T-helper 17 cell (primary cell): ENCODE measurements at places on chromosomes 7 and 10. TPM values are rescaled to one million over a fixed set of nuclear protein-coding genes. Genes with fewer than 3 reads are reported as not detected.

- no peaks in the 10 kb centered on the region for H3K4me1 ChIP-seq
- peaks cover 40% of the 10 kb centered on the region for H3K27me3 ChIP-seq
- no peak overlapping the region for H3K4me3 ChIP-seq
- no peak overlapping the region for H3K27ac ChIP-seq
Observed at GRCh38 chr7:94425546-94425945, 30.9 kb downstream of the COL1A2 start.

GRCh38 chr10:95834406-95834805, 73.4 kb upstream of the CC2D2B start:
- H3K4me3 ChIP-seq: no peak overlapping the region
- peaks cover 2% of the 10 kb centered on the region for H3K27me3 ChIP-seq
- H3K27ac ChIP-seq: peak overlapping the region; percentile 88

DNA sequence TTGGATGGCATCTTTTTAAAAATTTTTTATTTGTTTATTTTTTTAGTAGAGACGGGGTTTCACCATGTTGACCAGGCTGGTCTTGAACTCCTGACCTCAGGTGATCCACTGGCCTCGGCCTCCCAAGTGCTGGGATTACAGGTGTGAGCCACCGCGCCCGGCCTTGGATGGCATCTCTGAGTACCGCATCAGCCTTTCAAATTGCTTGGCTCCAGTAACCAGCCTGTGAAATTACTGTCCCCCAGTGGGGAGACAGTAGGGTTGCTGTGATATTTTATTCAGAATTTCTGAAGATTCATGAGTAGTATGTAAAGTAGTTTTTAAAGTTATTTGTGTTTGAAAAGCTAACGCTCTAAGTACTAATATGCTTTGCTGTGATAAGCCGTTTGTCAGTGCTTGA, 1.2 kb downstream of the NUB1 start:
- H3K27ac ChIP-seq: peak overlapping the region; percentile 77
- no peaks in the 10 kb centered on the region for H3K27me3 ChIP-seq
- peaks cover 2% of the 10 kb centered on the region for H3K36me3 ChIP-seq
- H3K4me3 ChIP-seq: peak overlapping the region; percentile 80

DNA sequence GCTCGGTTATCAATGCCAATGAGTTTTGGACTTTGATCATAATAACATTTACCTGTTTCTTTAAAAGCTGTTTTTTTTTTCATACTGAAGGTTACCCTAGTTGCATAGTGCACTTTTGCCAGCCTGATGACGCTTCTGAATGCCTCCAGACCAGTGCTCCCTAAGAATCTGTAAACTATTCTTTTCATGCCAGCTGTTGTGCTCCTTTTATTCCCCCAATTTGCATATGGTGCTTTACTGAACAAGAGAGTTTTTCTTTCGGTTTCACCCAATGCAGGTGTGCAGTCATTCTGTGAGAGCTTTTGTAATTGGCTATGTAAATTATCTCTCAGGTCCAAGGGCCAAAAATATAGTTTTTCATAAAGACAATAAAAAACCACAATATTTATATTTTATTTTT, 48.1 kb upstream of the GLCCI1 start:
- no peaks in the 10 kb centered on the region for H3K27me3 ChIP-seq
- H3K36me3 ChIP-seq: peaks cover 8% of the 10 kb centered on the region
- no peak for DNase-seq
- H3K27ac ChIP-seq: peak overlapping the region; percentile 81

DNA sequence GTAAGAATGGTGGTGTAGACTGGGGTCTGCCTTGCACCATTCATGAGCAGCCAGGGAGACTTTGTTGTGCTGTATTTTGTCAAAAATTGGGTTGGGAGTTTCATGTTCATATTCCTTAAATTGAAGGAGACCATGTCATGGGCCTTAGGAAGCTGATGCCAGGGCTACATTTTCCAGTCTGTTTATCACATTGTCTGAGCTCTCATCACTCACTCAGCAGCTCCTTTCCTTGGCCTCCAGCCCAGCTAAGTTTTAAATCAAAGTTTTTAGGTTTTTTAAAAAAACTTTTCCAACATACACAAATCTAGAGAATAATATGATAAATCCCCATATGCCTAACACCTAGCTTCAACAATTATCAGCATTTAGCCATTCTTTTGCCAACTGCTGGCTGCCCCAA, 12.6 kb upstream of the FAM13C start:
- no peak overlapping the region for H3K27ac ChIP-seq
- no peaks in the 10 kb centered on the region for H3K27me3 ChIP-seq
- DNase-seq: no peak
- no peaks in the 10 kb centered on the region for H3K4me1 ChIP-seq
- H3K36me3 ChIP-seq: no peaks in the 10 kb centered on the region
- no peak overlapping the region for H3K4me3 ChIP-seq

GRCh38 chr10:101464599-101464998, 110.6 kb downstream of the BTRC start:
- peaks cover 14% of the 10 kb centered on the region for H3K4me1 ChIP-seq
- H3K4me3 ChIP-seq: no peak overlapping the region
- no peak overlapping the region for H3K27ac ChIP-seq
- H3K27me3 ChIP-seq: no peaks in the 10 kb centered on the region
- no peaks in the 10 kb centered on the region for H3K36me3 ChIP-seq

DNA sequence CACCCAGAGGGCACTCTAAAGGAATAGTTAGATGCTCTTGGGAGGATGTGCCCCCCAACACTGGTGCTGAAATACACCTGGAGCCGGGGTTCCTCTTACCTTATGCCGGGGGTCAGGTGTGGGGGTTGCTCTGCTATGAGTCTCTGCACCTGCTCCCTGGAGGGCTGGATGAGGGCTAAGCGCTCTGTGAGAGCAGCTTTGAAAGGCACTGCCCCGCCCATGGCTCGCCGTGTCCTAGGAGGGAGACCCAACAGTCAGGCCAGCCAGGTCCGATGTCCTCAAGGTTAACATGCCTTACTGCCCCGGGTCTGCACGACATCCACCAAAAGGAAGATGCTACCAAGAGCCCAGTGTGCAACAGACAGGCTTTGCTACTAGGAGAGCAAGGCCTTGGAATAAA, 31.7 kb downstream of the PSPH start:
- H3K4me1 ChIP-seq: peaks cover 2% of the 10 kb centered on the region
- H3K36me3 ChIP-seq: no peaks in the 10 kb centered on the region
- DNase-seq: no peak
- no peak overlapping the region for H3K27ac ChIP-seq

GRCh38 chr7:51457079-51457478, 140.5 kb upstream of the COBL start:
- H3K27me3 ChIP-seq: peaks cover 6% of the 10 kb centered on the region
- H3K4me1 ChIP-seq: no peaks in the 10 kb centered on the region
- no peaks in the 10 kb centered on the region for H3K36me3 ChIP-seq
- no peak for DNase-seq

- H3K36me3 ChIP-seq: peaks cover 4% of the 10 kb centered on the region
- peak overlapping the region; percentile 66 for H3K4me3 ChIP-seq
- no peaks in the 10 kb centered on the region for H3K27me3 ChIP-seq
- peaks cover 62% of the 10 kb centered on the region for H3K4me1 ChIP-seq
- peak overlapping the region; percentile 90 for H3K27ac ChIP-seq
- no peak for DNase-seq
Observed at GRCh38 chr10:59885430-59886134, 20.8 kb downstream of the CCDC6 start.

DNA sequence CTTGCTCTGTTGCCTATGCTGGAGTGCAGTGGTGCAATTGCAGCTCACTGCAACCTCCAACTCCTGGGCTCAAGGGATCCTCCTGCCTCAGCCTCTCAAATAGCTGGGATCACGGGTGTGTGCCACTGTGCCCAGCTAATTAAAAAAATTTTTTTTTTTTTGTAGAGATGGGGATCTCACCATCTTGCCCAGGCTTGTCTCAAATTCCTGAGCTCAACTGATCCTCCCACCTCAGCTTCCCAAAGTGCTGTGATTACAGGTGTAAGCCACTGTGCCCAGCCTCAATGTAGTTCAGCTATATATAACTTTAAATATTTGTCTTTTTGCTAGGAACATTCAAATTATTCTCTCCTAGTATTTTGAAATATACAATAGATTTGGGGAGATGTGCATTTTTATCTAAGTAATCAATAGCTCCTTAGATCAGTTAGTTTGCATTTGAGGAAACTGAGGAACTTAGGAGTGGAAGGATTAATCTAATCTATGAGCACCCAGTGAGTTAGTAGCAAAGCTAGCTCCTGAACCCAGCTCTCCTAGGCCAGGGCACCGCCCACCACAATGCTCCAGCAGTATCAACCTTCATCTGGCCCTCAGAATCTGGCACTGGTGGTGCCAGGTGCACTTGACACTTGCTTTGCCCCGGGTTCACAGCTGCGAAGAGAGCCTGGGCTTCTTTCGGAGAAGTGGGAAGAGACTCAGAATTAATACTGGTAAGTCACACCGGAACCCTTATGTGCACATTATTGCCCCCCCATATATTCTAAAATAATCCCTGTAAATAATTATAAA, 5.9 kb upstream of the LRMDA start:
- no peak for DNase-seq
- H3K4me1 ChIP-seq: peaks cover 4% of the 10 kb centered on the region
- no peak overlapping the region for H3K27ac ChIP-seq
- no peak overlapping the region for H3K4me3 ChIP-seq
- peaks cover 40% of the 10 kb centered on the region for H3K27me3 ChIP-seq

DNA sequence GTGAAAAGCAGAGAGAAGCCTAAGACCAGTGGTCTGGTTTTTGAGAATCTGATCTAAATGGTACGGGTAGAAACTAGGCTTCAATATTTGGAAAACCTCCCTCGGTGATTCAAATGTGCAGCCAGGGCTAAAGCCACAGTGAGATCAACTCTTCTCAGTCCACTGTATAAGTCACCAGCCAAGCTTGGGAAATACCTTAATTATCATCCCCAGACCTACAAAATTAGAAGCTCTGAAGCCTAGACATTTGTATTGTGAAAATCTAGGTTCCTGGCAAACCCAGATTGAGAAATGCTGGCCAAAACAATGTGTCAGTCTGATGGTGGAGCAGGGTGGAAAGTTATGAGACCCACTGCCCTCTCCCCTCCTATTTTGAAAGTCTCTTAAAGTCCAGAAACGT, 131.7 kb downstream of the DGKI start:
- DNase-seq: no peak
- H3K4me3 ChIP-seq: no peak overlapping the region
- H3K4me1 ChIP-seq: no peaks in the 10 kb centered on the region
- no peak overlapping the region for H3K27ac ChIP-seq
- H3K27me3 ChIP-seq: peaks cover 32% of the 10 kb centered on the region
- H3K36me3 ChIP-seq: no peaks in the 10 kb centered on the region

GRCh38 chr7:28245123-28245878, 64.7 kb upstream of the JAZF1 start:
- H3K27ac ChIP-seq: no peak overlapping the region
- H3K4me3 ChIP-seq: no peak overlapping the region
- H3K27me3 ChIP-seq: peaks cover 6% of the 10 kb centered on the region

GRCh38 chr10:24848195-24848594, 104.2 kb downstream of the PRTFDC1 start:
- H3K4me1 ChIP-seq: peaks cover 5% of the 10 kb centered on the region
- H3K27me3 ChIP-seq: peaks cover 20% of the 10 kb centered on the region
- H3K4me3 ChIP-seq: no peak overlapping the region

GRCh38 chr10:102009801-102010425, 46.1 kb downstream of the ARMH3 start:
- H3K36me3 ChIP-seq: peaks cover 3% of the 10 kb centered on the region
- DNase-seq: no peak
- no peaks in the 10 kb centered on the region for H3K27me3 ChIP-seq
- H3K4me3 ChIP-seq: no peak overlapping the region

DNA sequence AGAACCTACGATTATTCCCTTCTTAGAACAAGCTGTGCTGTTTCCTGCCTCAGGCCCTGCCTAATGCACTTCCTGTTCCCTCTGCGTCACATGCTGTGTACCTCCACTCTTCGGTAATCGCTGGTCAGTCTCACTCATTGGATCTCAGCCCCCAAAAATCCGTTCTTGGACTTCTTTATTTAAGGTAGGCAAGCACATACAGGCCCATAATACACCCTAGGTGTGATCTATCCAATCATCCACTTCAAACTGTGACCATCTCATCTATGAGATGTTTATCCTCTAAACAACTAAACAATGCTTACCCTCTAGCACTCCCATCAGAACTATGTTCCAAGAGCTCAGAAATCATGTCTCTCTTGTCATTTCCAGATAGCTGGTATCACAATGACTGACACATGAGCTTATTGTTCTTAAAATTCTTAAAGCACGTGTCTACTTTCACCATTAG, 83.9 kb downstream of the CADPS2 start:
- H3K4me1 ChIP-seq: peaks cover 3% of the 10 kb centered on the region
- H3K4me3 ChIP-seq: no peak overlapping the region
- H3K27ac ChIP-seq: peak overlapping the region; percentile 1
- DNase-seq: no peak
- no peaks in the 10 kb centered on the region for H3K27me3 ChIP-seq
- no peaks in the 10 kb centered on the region for H3K36me3 ChIP-seq

DNA sequence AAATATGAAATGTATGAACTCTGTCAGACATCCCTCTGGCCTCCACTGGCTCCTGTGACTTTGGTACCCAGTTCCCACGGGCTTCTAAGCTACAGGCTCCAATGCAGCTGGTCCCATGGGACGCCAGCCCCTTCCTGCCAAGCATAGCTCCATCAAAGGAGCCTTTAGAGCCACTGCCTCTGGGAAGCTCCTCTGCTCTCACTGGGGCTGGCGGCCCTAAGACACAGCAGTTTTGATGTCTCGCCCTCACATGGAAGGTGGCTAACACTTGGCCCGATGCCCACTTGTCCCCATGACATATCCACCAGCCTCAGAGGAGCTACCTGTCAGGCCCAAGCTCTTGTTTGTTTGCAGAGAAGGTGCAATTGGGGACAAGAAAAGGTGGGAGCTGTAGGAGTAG, 453.7 kb upstream of the LRRN3 start:
- H3K4me3 ChIP-seq: no peak overlapping the region
- no peaks in the 10 kb centered on the region for H3K36me3 ChIP-seq
- H3K27me3 ChIP-seq: peaks cover 12% of the 10 kb centered on the region

Gene SPRN
- total RNA-seq: not detected

Gene GCK
- 0.45 TPM for total RNA-seq

Gene LRRC17
- total RNA-seq: 0.86 TPM

Gene TRIM56
- total RNA-seq: 38.4 TPM

Gene ZNF680
- total RNA-seq: 9.0 TPM

Gene LIPF
- not detected for total RNA-seq

Gene ITGA8
- total RNA-seq: not detected
